Trophoblast cell (in vitro differentiated cells and primary cell): ENCODE measurements at places on chromosomes 7 and 10.

DNA sequence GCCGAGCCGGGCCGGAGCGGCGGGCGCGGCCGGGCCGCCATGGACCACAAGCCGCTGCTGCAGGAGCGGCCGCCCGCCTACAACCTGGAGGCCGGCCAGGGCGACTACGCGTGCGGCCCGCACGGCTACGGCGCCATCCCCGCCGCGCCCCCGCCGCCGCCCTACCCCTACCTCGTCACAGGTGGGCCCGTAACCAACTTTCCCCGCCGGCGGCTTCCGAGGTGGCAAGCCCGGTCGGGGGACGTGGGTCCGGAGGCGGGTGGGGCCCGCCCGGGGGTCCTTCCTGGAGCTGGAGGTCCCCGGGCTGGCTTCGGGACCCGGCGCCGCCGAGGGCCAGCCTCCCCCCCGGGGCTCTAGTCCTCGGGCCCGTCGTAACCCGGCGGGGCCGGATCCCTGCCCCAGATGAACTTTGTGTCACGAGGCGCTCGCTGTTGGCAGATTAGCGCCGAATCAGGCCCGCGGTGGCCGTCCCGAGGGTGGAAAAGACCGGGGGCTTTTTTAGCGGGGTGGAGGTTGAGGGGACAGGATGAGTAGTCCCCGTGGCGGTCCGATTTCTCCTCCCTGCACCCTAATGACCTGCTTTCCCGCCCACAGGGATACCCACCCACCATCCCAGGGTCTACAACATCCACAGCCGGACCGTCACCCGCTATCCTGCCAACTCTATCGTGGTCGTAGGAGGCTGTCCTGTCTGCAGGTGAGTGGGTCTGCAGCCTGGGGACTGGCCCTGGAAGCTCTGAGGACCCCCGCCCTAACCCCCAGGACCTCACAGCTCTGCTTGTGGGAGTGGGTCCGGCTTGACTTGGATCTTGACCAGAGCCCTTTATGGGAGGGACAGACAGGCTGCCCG is 496 bp downstream of the BRI3 start:
- DNase-seq = no peak

GRCh38 chr10:86197166-86197790 is 169.3 kb downstream of the GRID1 start:
- DNase-seq = no peak

GRCh38 chr7:93955304-93955703 is 33.8 kb downstream of the GNG11 start:
- DNase-seq = no peak

DNA sequence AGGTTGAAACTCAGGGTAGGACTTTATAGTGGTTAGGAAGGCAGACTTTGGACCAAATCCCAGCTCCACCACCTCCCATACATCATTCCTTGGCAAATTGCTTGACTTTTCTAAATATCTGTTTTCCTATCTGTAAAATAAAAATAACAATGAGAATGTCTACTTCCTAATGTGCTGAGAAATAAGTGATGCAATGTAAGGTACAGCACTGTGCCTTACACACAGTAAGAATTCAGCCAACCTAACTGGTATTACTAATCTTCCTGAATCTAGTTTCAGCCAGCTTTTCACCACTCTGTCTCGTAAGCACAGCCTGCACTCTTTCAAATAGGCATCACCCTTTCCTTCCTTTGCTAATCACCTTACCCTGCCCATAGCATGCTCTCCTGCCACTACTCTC is 9.7 kb downstream of the PRLHR start:
- no peak for DNase-seq

DNA sequence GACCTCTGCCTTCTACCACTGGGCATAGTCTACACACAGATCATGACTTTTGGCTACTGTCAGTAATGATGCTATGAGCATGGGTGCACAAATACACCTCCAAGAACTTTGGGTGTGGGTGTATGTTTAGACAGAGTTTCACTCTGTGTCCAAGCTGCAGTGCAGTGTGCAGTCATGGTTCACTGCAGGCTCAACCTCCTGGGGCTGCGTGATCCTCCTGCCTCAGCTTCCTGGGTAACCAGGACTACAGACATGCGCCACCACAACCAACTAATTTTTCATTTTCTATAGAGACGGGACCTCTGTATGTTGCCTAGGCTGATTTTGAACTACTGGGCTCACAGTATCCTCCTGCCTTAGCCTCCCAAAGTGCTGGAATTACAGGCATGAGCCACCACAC is 194.4 kb downstream of the NSUN6 start:
- DNase-seq = no peak
